ENCODE measurements at places on chromosomes 16 and 17. TPM values are rescaled to one million over a fixed set of nuclear protein-coding genes. Genes with fewer than 3 reads are reported as not detected.
A peak's percentile ranks its signal among the peaks of the same experiment; 100 is the strongest.

DNA sequence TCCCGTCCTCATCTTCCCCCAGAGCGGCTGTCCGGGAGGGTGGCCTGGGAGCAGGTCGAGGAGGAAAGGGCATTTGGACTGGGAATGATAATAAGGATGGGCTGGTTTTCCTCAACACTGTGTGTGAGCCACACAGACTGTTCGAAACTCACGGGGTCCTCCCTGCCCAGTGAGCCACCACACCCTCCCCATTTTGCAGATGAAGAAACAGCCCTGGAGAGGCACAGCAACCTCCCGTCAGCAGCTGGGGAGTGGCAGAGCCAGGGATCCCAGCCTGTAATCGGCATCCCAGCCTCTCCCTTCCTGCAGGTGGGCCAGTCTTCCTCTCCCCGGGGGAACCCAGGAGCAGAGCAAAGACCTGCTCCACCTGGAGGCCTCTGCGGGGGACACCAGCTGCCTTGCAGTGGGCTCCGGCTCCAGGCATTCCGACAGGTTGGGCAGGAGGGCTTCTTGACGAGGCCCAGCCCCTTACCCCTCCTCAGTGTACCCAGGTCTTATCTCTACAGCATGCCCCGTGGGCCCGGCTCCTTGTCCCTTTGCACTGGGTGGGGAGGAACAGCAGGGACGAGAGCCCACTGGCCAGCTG lies 23.8 kb downstream of the ENGASE start:
- DNase-seq: no peak

GRCh38 chr16:25916037-25916436 lies 224.3 kb downstream of the HS3ST4 start:
- DNase-seq: no peak

- DNase-seq: no peak
Measured at GRCh38 chr16:83418565-83418964, 389.2 kb upstream of the HSBP1 start.

DNA sequence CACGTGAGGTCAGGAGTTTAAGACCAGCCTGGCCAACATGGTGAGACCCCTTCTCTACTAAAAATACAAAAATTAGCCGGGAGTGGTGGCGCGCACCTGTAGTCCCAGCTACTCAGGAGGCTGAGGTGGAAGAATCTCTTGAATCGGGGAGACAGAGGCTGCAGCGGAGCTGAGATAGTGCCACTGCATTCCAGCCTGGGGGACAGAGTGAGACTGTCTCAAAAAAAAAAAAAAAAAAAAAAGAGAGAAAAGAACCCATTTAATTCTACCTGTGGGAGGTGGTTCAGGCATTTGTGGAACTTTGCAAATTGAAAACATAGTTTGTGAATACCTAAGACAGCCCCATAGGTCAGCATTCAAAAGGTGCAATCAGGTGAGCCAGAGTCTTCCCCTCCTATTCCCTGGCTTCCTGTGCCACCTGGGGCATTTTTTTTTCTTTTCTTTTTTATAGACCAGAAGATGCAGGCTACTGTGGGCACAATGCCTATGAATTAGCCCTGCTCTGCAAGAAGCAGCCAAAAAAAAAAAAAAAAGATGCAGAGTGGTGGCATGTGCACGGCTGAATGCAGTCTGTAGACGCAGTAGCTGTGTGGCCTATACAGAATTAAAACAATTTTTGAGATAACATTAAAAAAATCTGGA lies 9.1 kb upstream of the SOCS3 start:
- no peak for DNase-seq

DNA sequence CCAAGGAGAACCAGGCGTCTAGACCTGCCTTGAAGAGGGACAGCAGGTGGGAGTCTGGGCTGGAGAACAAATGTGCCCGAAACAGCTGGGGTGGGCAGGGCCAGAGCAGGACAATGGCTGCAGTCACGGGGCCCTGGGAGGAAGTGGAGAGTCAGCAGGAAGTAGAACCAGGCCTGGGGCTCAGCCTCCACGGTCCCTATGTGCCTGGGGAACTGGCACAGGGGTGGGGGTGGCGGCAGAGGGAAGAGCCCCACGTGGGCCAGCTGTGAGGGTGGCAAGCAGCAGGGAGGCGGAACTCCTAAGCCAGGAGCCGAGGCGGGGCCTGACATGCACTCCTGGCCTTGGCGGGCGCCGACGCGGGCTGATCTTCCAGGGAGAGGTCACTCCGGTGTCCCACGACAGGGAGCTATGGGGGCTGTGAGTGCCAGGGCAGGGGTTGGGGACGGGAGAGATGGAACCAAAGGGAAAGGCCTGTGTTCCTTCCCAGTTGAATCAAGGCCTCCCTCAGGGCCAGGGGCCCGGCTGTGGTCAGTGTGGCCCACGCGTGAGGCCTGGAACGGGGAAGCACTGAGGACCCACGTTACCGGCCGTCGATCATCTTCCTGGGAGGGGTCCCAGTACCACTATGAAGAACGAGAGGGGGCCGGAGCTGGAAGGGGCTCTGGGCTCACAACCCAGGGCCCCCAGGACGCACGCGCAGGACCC lies 42.7 kb downstream of the TIMM22 start:
- peak; percentile 82 for DNase-seq

GRCh38 chr17:1374431-1375177 lies 25.4 kb downstream of the YWHAE start:
- no peak for DNase-seq

DNA sequence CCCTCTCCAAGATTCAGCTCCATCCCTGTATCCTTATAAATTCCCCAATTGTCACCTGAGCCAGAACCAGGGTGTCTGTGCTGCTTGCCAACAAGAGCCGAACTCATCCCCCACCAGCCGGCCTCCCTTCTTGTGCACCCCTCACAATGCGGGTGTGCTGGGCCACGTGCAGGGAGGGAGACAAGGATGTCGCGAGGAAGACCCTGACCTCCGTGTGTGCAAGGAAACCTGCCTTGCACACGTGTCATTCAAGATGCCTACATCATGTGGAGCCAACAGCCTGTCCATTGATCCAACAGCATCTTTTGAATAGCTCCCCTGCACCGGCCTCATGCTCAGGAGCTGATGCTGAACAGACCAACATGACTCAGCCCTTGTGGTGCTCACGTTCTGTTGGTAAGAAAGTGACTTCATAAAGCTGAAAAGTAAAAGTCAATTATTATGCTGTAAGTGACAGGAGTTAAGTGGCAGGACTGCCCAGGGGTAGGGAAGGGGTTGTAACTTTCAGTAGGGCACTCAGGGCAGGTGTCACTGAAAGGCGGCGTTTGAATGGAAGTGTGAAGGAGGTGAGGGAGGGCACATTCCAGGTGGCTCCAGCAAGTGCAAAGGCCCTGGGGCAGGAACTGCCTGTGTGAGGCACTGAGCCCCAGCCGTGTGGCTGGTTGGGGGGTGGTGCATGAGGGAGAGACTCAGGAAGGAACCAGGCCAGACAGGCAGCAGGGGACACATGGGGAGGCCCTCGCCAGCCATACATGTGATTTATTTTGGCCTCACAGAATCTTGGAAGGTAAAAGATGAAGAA lies 302.2 kb downstream of the FOXL1 start:
- DNase-seq: no peak

DNA sequence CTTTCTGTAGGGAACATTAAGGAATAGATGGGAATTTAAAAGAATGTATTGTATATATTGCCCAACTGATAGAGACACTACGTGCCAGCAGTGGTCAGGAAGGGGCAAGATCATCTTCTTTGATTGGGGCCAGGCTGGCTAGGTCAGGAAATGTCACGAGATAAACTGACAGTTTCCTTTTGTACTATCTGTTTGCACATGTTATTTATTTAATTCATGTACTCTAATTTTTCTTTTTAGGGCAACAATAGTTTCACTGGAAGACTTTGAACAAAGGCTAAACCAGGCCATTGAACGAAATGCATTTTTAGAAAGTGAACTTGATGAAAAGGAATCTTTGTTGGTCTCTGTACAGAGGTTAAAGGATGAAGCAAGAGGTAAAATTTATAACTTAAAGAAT lies 12.6 kb downstream of the NDEL1 start:
- no peak for DNase-seq

- DNase-seq: no peak
Measured at GRCh38 chr17:78522031-78522809, 55.0 kb downstream of the DNAH17 start.

DNA sequence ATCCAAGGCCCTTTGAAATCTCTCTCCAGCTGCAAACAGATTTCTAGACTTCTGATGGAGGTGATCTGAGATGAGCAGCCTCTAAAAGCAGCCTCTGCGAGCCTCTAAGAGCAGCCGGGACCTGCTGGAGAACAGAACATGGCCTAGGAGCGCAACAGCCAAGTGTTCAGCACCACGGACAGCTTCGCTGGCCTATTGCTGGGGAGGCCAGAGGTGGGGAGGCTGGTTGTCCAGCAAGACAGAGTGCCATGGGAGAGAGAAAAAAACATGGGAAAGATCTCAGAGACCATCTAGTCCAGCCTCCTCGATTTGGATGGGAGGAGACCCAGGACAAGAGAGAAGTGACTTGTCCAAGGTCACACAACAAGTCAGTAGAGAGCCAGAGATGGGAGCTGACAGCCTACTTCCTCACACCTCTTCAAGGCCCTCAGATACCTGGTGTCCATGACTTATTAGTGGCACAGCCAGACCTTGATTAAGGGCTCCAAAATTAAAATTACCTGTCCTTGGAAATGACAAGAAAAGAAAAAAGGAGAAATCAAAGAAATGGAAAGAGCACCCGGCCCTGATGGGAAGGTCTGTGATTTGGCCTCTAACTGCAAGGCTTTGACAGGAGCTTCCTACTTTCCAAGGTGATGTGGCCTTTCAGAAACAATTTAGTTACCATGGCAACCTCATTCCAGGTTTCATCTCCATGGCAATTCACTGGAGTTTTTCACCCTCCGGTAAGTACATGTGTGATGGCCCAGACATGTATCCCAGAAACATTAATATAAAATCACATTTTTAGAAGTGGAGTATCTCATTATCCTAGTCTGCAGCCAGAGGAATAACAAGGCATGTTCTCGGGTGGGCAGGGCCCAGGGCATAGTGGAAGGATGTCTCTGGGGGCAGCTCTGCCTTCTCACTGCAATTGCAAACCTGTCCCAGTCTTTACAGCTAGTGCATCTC lies 14.5 kb downstream of the RPRML start:
- DNase-seq: no peak

- no peak for DNase-seq
Measured at GRCh38 chr16:89880477-89881367, 7.3 kb downstream of the TCF25 start.

- no peak for DNase-seq
Measured at GRCh38 chr17:61783556-61784304, 79.6 kb downstream of the BRIP1 start.

- no peak for DNase-seq
Measured at GRCh38 chr17:887551-888209, 91.9 kb downstream of the NXN start.

- no peak for DNase-seq
Measured at GRCh38 chr16:4688674-4689045, 4.7 kb upstream of the NUDT16L1 start.

- no peak for DNase-seq
Measured at GRCh38 chr16:54582631-54583250, 296.2 kb upstream of the IRX3 start.

DNA sequence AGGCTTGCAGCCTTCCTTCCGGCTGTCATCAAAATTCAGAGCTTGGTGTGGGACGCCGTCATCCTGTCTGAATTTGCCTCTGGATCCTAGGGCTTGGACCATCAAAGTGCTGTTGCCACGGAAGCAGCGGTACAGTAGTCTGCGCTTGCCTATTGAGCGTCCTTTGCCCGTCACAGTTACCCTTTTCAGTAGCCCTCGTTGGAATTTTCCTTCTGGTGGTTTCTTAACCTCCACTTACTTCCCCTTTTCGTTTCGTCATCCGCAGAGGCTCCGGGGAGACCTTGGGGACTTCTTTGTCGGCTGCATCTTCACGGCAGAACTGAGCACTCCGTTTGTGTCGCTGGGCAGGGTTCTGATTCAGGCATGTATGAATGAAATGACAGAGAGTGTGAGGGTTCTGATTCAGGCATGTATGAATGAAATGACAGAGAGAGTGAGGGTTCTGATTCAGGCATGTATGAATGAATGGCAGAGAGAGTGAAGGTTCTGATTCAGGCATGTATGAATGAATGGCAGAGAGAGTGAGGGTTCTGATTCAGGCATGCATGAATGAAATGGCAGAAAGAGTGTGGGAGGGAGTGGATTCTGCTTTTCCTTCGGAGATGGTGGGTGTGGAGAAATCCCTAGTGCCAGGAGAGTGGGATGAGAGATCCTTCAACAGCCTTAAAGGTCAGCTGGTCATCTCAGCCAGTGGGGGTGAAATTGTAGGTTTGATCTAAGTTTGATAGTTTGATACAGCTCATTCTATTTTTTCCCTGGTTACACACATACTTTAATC lies 8.0 kb downstream of the TLCD3A start:
- no peak for DNase-seq

DNA sequence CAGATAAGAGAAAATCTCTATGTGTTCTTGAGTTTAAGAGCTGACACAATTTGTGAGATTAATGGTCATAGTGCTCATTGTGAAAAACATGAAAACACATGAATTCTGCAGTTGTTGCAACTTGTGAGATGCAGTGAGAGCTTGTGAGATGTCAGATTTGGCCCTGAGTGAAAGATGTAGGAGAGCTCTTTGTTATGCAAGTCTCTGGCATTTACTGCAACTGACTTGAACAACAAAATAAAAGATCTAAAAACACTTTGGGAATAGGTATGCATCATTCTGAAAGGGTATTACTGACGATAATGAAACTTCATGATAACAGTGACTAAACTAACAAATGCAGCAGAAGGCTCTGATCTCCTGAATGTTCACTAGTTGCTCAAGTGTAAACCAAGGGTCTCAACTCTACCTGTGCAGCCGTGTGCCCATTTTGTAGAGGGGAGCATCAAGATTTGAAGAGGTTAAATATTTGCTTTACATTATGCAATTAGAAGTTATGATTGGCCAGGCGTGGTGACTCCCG lies 50.8 kb upstream of the SMIM36 start:
- DNase-seq: no peak

- peak; percentile 79 for DNase-seq
Measured at GRCh38 chr16:88810912-88811768, 588 bp downstream of the APRT start.

GRCh38 chr17:61157246-61157886 lies 242.3 kb upstream of the TBX2 start:
- no peak for DNase-seq

DNA sequence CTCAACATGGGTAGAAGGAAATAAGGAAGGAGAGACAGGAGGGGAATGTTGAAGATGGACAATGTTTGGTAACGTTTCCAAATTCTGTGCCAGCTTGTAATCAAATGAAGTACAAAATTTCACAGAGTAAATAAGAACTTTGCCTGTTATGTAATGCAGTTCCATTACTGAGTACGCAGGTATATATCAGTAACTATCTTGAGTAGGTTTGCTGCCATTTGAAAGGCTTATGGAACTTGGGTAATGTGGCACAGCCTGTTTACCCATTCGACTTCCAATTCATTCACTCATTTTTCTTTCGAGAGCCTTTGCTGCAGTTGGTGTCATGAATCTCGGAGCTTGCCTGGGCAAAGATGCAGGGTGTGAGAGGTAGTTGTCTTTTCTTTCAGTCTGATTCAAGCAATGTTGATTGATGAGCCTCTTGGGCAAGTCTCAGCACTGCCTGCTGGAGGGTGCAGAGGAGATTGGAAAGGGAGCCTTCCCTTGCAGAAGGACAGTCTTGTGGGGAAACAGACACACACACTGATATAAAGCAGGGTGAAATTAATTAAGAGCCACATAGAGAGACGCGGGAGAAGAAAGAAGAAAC lies 53.4 kb downstream of the ZNF18 start:
- DNase-seq: no peak

DYNLRB2 gene
- total RNA-seq: not detected

HBZ gene
- total RNA-seq: not detected

VPS35L gene
- 23.8 TPM for total RNA-seq

CACNG1 gene
- total RNA-seq: not detected

MC1R gene
- total RNA-seq: 1.2 TPM

CCL18 gene
- total RNA-seq: 1.1 TPM

DHX38 gene
- 38.7 TPM for total RNA-seq

LGALS9C gene
- not detected for total RNA-seq

AGRP gene
- not detected for total RNA-seq

SLC7A6OS gene
- 13.6 TPM for total RNA-seq

SLC4A1 gene
- total RNA-seq: not detected
